H9 (cell line): ENCODE measurements at places on chromosomes 12 and 14. TPM values are rescaled to one million over a fixed set of nuclear protein-coding genes. Genes with fewer than 3 reads are reported as not detected.

The B4GALNT3 gene
- total RNA-seq = 22.1 and 23.3 TPM in 2 replicates

DNA sequence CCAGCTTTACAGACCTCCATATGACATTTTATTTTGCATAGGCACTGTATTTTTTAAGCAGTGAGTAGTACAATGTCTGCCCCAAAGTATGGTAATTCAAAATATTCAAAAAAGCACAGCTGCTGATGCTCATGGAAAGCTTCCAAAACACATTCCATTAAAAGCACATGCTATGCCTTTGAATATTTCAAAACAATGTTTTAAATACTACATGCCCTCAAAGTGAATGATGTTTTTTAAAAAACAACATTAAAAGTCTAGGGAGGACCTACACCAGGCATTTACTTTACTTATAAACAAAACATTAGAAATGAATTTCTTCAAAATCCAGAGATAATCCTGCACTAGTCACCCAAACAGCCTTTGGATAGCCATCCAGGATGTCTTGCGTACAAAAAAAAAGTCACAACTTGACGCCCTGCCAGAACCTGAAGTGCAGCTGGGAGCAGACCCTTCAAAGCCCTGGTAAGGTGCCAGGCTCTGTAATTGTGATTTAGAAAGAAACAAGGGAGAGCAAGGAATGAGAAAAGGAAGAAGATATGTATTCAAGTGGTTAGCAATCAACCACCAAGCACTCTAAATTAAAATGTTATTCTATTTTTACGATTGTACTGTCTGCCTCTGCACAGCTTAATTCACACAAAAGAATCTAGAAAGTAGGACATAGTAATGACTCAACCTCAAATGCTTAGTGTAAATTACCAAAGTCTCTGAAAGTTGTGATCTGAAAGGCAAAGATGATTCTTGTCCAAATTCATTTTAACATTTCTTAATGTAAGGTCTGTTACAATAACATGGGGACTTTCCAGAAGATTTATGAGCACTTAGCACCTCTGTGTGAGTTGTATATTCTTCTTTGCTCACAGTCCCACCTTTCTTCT is 31.9 kb downstream of the CEP83 start:
- DNase-seq = no peak

GRCh38 chr14:20428010-20428365 is 8.0 kb downstream of the KLHL33 start:
- DNase-seq = no peak

DNA sequence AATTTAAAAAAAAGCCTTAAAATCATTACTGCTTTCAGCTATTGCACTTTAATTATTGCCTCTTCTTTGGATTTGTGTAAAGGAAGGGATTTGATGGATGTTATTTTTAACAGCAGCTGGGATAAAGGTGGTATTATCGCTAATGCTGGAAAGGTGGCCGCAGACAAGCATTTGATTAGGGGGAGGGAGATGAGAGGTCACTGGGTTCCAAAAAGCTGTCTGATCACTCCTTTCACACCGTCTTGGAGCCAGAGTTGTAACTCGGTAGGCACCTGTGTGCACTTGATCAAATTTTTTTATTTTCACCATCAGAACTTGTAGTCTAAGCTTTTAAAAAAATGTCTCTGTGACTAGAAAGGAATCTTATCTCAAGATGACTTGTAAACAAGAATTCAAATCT is 99.8 kb downstream of the AKAP6 start:
- DNase-seq = no peak

GRCh38 chr12:45223868-45224267 is 8.0 kb downstream of the ANO6 start:
- no peak for DNase-seq

GRCh38 chr12:120853188-120853587 is 51.0 kb downstream of the SPPL3 start:
- DNase-seq = no peak

DNA sequence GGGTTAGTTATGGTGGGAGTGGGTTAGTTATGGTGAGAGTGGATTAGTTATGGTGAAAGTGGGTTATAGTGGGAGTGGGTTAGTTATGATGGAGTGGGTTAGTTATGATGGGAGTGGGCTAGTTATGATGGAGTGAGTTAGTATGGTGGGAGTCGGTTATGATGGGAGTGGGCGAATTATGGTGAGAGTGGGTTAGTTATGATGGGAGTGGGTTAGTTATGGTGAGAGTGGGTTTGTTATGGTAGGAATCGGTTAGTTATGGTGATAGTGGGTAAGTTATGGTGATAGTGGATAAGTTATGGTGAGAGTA is 22.1 kb upstream of the SFSWAP start:
- DNase-seq = no peak

The MAP3K9 gene
- total RNA-seq = 18.3 and 20.0 TPM in 2 replicates

DNA sequence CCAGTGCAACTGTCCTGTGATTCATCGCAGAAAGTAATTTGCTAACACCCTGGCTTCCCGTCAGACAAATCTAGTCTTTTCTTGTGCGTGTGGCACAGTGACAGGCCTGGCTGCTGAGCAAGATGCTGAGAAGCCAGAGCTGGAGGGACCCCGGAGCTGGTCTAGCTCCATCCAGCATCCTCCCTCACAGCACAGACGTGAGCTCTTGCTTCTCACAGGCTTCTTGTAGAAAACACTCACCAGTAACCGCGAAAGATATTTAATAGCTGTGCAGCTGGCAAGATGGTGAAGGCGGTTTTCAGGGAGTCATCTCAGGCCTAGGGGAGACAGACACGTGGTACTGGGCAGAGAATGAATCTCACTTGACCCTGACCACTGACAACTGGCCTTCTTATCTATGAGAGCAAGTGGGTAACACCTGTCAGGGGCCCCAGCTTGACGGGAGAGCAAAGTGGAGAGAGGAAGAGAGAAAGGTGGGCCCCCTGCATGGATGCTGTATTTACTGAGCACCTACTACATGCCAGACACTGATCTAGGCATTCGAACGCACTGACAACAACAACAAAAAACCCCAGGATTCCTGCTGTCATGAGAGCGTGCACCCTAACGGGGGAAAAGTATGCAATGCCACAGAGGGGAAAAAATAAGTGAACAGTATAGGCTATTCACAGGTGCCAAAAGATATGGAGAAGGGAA is 63.3 kb downstream of the CCDC88C start:
- DNase-seq = no peak

DNA sequence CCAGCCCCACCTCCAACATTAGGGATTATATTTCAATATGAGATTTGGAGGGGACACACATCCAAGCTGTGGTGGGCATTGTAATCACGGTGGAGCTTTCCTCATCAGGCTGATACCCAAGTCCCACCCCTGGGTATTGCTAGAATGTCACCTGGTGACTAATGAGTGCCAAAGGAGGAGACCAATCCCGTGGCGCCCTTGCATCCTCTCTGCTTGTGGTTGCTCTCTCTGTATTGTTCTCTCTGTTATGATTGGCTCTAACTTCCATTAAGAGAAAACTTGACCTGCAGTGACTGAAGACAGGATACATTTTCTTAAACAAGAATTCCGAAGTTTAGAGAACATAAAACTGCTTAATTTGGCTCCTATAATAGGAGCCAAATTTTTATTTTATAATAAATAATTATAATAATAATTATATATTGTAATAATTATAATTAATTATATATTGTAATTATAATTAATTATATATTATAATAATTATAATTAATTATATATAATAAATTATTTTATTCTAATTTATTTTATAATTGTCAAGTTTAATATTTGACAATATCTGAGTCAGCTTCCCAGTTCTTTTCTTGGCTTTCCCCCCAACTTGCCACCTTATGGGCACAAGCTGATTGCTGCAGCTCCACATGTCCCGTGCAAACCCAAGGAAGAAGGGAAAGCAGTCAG is 420.1 kb downstream of the DIO2 start:
- DNase-seq = no peak

DNA sequence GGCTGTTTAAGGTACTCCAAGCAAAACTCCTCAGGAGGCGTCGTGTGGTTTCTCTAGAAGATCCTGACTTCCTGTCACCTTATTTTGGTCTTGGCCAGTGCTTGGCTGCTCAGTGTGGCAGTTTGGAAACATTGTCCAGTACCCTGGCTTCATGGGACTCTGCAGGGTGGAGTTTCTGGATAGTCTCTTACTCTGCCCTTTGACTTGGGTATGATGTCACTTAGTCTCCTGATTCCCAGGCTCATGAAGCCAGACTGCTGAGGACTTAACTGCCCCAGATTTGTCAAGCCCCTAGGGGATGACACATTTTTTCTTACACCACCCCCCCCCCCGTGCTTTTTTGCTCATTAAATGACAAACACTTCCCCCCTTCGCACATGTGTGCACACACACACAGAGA is 82.7 kb downstream of the ADCK1 start:
- DNase-seq = no peak

- no peak for DNase-seq
These were observed 51.3 kb downstream of the SSPN start for GRCh38 chr12:26246483-26247164.

GRCh38 chr12:131988054-131988796 is 38.5 kb downstream of the EP400 start:
- no peak for DNase-seq
